AG08395 (cell line): ENCODE measurements at places on chromosomes 16 and 17.

DNA sequence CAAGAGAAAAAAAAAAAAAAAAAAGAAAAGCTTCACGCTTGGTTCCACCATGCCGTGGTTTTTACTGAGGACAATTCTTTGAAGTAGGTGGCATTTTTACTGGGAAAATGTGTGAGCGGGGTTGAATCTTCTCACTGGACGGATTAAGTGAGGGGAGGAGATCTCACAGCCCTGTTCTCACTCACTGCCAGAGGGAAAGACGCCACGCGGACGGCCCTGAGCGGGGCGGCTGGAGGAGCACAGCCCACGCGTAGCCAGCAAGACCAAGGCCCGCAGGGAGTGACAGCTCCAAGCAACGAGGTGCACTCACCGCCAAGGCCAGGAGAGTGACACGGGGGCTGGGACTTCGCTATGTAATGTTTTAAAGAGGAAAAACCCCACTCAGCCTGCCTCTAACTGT lies 43.1 kb downstream of the MRM3 start:
- no peak for DNase-seq

DNA sequence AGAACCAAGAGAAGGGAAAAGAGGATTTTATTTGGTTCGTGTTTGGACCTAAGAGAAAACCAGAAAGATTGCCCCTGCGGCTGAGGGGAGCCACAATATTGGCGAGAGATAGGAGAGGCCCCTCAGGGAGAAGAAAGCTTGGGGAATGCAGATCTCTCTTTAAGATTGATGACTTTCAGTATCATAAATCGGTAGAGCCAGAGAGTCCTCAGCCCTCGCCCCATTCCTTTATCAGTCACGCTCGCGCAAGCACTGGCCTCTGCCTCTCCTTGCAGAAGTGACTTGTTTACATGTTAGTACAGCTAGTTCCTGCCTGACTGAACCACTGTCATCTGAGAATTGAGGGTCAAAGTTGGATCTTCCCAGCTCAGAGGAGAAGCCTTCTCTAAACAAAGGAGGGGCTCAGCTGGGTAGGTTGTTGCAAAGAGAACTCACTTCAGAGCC lies 21.5 kb upstream of the KRT19 start:
- DNase-seq, result no peak

- peak; percentile 32 for DNase-seq
These were observed 7.4 kb downstream of the ELOB start for GRCh38 chr16:2769675-2770056.

GRCh38 chr16:85986931-85987749 lies 88.2 kb downstream of the IRF8 start:
- peak; percentile 60 for DNase-seq

GRCh38 chr16:67163999-67164558 lies 466 bp upstream of the HSF4 start:
- no peak for DNase-seq

DNA sequence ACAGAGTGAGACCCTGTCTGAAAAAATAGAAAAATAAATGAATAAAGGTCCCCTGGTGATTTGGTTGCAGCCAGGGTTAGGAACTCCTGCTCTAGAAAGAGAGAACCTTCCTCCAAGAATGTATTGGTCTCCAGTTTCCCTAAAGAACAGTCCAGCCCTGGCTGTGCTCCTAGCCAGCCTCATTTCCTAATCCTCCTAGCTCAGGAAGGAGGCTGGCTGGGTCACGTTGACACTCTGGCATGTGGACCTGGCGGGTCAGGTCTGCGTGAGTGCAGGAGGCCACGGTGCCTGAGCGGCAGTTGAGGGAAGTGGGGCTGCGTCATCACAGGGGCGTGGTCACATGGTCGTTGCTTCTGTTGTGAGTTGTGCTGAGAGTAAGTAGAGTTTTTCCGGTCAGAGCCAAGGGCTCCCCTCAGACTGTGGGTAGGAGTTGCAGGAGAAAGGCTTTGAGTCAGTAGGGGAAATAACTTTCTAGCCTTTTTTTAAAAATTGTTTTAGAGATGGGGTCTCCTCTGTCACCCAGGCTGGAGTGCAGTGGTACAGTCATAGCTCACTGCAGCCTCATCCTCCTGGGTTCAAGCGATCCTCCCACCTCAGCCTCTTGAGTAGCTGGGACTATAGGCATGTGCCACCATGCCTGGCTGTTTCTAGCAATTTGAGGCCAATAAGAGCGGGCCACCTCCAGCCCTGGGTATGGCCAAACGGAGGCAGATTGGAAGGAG lies 194.0 kb upstream of the CIBAR2 start:
- peak; percentile 66 for DNase-seq

- no peak for DNase-seq
These were observed 36.0 kb upstream of the HLF start for GRCh38 chr17:55228683-55229192.

- no peak for DNase-seq
These were observed 95.7 kb downstream of the CACNG1 start for GRCh38 chr17:67139784-67140665.

- peak; percentile 84 for DNase-seq
These were observed 15.9 kb upstream of the SLC12A3 start for GRCh38 chr16:56848955-56849689.

DNA sequence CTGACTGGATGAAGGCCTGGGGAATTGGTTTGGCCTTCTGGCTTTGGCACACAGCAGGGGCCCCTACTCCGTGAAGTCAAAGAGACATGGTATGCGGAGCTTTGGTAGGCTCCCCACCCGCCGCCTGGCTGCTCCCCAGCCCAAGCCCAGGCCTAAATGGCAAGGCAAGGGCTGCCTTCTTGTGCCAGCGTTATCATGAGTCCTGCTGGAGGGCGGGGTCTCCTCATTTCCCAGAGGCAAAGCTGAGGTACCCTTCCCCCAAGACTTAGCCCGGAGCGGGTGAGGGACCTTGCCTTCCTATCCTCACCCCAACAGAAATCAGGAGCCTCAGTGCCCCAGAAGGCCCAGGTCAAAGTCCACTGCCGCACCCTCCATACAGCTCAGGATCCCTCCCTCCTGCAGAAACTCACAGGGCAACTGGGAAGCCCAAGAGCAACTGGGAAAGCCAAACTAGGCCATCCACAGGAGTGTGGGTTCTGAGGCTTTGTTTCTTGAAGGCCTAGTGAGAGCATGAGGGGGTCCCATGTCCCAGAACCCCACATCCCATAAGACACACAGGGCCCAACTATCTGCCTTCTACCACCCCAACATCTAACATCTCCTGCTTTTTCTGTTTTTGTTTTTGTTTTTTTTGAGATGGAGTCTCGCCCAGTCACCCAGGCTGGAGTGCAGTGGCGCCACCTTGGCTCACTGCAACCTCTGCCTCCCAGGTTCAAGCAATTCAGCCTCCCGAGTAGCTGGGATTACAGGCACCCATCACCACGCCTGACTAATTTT lies 9.3 kb downstream of the PGAP3 start:
- DNase-seq, result no peak

- no peak for DNase-seq
These were observed 21.9 kb upstream of the GPRC5C start for GRCh38 chr17:74410001-74410443.

DNA sequence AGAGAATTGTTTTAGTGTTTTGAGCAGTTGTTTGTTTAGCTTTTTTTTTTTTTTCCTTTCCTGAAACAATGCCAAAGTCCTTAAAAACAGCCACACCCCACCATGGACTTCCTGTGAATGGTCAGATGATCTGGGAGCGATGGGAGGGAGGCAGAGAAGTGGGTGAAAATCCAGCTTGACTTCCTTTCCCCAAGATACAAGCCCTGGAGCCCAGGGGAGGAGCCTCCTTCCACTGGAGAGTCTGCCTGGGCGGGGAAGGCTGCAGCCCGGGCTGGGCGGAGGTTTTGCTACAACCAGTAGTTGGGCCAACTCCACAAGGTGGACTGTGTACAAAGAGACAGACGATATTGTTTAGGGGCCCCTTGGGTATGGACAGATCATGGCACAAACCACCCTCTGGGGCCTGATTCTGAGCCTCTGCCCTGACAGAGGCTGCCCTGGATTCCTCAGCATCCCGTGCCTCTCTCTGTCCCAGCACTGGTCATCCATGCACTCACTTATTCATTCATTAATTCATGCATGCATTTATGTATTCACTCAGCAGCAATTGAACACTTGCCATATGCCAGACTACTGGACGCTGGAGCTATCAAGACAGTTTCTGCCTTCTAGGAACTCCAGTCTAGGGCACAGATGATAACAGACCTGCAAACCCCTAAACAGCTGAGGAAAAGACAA lies 29.8 kb downstream of the WSB1 start:
- DNase-seq, result peak; percentile 70

DNA sequence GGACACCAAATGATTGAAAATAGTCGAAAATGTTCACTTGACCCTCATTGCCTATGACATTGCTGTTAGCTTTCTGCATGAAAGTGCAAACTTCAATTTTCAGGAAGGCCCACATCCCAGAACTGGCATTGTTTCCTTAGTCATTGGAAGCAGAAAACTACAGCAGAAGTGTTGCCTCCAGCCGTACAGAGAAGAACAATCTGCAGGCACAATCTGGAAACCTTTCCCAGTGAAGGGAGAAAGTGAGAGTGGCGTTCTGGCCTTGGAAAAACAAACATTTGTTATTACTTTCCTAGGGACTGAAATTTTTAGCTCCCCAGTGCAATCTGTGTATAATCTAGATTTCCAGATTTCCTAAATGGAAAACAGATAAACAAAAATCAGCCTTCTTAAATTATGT lies 529.5 kb upstream of the RBFOX1 start:
- DNase-seq, result no peak

GRCh38 chr16:74461826-74462225 lies 40.5 kb upstream of the CLEC18B start:
- DNase-seq, result no peak

DNA sequence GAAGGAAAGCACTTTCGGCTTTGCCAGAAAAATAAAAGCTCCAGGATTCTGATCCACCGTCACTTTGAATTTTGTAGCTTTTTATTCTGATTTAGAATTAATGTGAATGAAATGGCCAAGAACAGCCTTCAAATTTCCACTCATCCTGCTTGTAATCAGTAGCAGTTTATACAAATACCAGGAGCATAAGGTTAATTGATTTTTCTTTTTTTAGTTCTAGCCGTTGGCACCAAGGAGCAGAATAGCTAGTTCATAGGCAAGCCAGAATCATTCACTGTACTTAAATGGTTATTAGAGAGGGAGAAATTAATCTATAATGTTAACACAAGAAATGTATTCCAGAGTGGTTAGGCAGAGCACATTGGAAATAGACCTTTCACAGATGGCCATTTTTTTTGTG lies 41.1 kb upstream of the CACNG5 start:
- DNase-seq, result no peak

- DNase-seq, result no peak
These were observed 5.2 kb downstream of the HSD17B2 start for GRCh38 chr16:82040296-82040695.

DNA sequence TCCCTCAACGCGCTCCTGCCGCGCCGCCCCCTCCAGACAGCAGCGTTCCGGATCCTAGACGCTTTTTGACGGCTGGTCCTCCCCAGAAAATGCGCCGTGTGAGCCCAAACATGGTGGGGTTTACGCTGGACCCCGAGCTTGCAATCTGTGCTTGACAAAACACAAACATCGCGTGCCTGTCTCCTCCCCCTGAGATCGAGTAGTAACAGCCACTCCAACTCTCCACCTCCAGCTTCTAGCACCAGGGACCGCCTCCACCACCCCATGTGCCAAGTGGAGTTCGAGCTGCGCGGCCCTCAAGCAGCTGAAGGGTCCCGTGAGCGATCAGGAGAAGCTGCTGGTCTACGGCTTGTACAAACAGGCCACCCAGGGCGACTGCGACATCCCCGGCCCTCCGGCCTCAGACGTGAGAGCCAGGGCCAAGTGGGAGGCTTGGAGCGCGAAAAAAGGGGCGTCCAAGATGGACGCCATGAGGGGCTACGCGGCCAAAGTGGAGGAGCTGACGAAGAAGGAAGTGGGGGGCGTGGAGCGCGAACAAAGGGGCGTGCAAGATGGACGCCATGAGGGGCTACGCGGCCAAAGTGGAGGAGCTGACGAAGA lies 656 bp upstream of the GEMIN4 start:
- DNase-seq, result peak; percentile 65

DNA sequence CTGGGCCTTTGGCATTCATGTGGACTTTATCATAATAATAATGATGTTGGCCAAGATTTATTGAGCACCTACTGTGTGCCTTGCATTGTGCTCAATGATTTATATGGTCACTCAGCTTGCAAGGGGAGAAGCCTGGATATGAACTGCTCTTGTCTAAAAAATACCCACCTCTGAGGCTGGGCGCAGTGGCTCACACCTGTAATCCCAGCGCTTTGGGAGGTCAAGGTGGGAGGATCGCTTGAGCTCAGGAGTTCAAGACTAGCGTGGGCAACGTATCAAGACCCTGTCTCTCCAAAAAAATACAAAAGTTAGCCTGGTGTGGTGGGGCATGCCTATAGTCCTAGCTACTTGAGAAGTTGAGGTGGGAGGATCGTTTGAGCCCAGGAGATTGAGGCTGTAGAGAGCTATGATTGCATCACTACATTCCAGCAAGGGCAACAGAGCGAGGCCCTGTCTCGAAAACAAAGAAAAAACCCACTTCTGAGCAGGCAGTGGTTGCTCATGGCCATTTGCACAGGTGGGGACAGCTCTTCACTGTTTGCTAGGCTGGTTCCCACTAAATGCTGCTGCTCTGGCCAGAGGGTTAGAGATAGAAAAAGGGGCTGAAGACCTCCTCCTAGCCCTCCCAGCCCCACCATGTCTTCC lies 4.3 kb upstream of the ADGRG1 start:
- DNase-seq, result no peak

DNA sequence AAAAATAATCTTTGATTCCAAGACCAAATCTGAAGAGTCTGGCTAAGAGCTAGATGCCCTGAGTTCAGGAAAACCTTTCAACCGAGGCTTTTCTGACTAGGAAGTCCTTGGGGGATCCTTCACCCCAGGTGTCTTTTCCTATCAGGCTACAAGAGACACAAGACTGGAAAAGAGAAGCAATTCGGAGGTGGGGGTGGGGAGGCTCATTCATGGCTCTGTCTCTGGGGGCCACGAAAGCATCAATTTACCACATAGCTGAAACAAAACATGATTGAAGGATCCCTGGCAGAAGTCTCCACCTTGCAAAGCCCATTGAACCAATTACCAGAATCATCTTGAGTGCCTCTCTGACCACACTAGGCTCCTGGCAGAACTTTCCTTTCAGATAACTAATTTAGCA lies 239.8 kb upstream of the SALL1 start:
- no peak for DNase-seq

DNA sequence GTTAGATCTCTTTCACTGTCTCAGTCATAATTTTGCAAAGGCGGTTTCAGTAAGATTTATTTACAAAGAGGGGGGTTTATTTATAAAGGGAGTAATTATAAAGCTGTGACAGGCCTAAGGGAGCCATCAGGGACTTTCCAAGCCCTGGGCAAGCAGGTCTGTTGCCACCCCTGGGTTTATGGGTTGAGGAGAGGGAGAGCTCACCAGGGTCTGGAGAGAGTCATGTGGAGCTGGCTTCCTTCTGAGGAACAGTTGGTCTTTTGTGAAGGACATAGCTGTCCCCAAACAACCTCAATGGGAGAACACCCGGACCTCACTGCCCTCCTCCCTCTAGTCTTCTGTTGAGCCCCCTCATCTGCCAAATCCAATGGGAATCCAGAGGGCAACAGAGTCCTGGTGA lies 9.8 kb downstream of the ITGAM start:
- no peak for DNase-seq

GRCh38 chr17:67779098-67779672 lies 46.1 kb upstream of the BPTF start:
- DNase-seq, result peak; percentile 26

GRCh38 chr17:17557796-17558195 lies 33.7 kb downstream of the PEMT start:
- DNase-seq, result no peak
